Vagina (tissue), 2 donors: ENCODE measurements at places on chromosomes 12 and 14.

- DNase-seq, result no peak
These were observed 698.6 kb upstream of the MDGA2 start for GRCh38 chr14:48373981-48374380.

- DNase-seq, result no peak
These were observed 1666.7 kb upstream of the FLRT2 start for GRCh38 chr14:83863042-83863774.

DNA sequence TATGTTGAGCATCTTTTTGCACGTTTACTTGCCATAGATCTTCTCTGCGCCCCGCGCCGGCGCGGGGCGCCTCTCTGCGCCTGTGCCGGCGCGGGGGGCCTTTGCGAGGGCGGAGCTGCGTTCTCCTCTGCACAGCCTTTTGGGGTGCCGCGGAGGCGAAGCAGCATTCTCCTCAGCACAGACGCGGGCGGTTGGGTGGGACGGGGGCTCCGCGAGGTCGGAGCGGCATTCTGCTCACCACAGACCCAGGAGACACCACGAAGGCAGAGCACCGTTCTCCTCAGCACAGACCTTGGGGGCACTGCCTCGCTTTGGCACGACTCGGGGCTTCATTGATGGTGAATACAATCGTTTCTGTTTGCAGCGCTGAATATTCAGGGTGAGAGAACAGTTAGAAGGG lies 28.5 kb upstream of the ANHX start:
- DNase-seq, result no peak

- DNase-seq, result no peak
These were observed 42.1 kb downstream of the CCDC175 start for GRCh38 chr14:59534361-59534987.

DNA sequence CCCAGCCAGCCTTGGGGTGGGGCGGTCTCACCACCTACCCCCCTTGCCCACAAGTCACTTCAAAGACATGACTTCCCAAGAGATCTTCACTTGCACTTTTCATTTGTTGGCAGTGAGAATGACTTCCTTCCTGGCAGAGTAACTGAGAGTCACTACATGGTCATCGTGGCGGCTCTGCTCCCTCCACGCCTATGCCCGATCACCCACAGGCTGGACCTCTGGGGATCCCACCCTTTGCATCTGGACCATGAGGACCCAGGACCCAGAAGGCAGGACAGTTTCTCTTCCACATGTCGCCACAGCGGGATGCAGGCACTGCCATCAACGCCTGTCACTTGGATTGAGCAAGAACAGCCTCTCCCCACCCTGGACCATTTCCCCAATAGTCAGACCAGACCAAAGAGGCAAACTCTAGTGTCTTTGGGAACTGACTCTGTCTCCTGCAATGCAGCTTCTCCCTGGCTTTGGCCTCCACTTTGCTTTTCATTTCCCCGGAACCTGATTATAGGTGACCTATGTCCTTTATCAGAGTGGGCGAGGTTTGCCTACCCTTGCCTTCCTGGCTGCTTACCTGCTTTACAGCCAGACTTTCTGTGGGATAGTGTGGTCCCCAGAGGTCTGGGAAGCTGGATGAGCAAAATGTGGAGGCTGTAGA lies 3.6 kb downstream of the VDR start:
- no peak for DNase-seq

DNA sequence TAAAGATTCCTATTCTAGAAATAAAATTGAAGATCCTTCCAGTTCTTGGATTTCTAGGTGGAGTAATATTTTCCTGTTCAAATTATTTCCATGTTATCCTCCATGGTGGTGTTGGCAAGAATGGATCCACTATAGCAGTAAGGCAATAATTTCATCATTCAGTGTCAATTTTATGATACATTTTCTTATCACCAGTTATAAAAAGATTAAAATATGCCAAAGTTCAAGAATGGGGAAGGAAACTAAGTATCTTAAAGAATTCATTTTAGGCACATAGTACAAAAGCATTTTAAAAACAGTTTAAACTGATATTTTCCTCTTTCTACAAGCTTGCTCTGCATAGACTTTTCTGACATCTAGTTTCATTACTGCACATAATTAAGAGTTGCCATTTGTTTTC lies 19.1 kb downstream of the SYCP3 start:
- DNase-seq, result no peak

- no peak for DNase-seq
These were observed 42.7 kb downstream of the SSH1 start for GRCh38 chr12:108814462-108815211.

GRCh38 chr14:39673734-39674133 lies 241.5 kb upstream of the FBXO33 start:
- no peak for DNase-seq

- DNase-seq, result no peak
These were observed 272.6 kb downstream of the CCER1 start for GRCh38 chr12:90682398-90682797.

DNA sequence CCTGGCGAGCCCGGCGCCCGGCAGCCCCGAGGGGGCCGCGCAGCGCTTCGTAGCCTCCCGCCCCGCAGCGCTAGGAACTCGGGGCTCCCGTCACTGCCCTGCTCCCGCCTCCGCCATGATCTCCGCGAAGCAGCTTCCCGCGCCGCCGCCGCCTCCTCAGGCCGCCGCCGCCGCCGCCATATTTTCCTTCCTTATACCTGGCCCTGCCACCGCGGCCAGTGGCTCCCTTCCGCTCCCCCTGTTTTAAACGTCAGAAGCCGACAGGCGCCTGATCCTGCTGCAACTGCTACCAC lies 286 bp downstream of the PPP4R3A start:
- DNase-seq, result no peak

GRCh38 chr14:38042322-38042721 lies 165.4 kb upstream of the SSTR1 start:
- DNase-seq, result no peak

GRCh38 chr12:90084018-90084417 lies 375.4 kb upstream of the ATP2B1 start:
- DNase-seq, result no peak

DNA sequence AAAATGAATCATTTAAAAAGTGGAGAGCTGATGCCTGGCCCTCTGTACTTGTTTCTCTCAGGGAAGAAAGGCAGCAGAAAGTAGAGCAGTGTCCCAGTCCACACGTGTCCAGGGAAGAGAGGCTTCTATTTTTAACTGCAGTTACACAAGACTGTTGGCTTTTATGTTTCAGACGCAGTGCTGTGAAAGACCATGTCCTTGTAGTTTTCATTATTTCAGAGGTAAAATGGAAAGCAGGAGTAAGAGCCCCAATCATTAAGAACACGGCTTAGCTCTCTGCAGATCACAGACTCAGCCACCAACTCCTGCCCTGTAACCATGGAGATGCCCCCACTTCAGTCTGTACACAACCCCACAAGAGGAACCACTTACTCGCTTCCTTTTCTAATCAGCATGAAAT lies 336.3 kb downstream of the DAD1 start:
- no peak for DNase-seq

GRCh38 chr14:99756796-99757195 lies 36.4 kb upstream of the EML1 start:
- DNase-seq, result no peak

DNA sequence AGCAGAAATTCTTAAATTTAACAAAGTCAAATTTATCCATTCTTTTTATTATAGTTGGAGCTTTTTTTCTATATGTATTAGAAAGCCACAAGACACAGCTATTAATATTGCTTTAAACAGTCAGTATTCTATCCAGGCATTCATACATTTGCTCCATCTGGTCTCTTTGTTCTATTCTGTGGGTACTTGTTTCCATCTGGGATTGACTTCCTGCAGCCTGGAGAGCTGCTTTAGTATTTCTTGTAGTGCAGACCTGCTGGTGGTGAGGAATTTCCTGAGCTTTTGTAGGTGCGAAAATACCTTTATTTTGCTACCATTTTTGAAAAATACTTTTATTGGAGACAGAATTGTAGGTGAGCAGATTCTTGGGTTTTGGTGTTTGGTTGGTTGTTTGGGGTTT lies 29.0 kb downstream of the CCDC60 start:
- DNase-seq, result no peak

GRCh38 chr12:225012-225411 lies 11.1 kb upstream of the SLC6A12 start:
- no peak for DNase-seq

- DNase-seq, result no peak
These were observed 93.4 kb downstream of the PHLDA1 start for GRCh38 chr12:75938189-75938588.

GRCh38 chr12:99142651-99143050 lies 497.6 kb downstream of the APAF1 start:
- DNase-seq, result no peak

DNA sequence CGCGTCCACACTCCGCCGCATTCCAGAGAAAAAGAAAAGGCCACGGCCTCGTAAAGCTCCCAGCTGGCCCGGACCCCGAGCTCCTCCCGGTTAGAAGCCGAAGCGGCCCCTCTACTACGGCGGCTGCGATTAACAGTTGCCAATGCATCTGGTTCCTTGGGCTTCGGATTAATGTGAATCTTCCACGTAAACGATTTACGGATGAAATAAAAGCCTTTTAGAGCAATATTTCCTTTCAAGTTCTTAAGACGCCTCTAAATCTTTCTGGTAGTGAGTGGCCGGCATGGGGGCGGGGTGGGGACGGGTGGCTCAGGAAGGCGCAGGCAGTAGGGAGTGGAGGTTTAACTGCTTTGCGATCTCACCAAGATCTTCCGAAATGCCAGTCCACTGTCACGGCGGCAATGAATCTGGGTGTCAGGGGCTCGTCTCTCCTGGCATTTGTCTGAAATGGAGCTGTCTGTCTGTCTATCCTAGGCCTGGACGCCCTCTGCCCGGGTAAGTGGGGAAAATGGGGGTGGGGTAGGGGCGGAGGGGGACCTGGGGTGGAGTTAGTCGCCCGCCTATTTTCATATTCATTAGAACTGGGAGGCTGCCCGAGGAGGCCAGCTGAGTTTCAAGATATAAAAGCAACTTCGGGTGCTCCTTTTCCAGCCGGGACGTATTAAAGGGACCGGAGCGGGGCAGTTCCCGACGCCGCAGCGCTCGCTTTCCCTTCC lies 413 bp upstream of the ALX1 start:
- no peak for DNase-seq

- DNase-seq, result no peak
These were observed 237.8 kb upstream of the TBX3 start for GRCh38 chr12:114921781-114922180.

- no peak for DNase-seq
These were observed 204.5 kb upstream of the PRKD1 start for GRCh38 chr14:30132196-30132595.

GRCh38 chr14:103802356-103802755 lies 45.0 kb downstream of the PPP1R13B start:
- no peak for DNase-seq

- no peak for DNase-seq
These were observed 17.8 kb downstream of the CDK2AP1 start for GRCh38 chr12:123253641-123254459.

DNA sequence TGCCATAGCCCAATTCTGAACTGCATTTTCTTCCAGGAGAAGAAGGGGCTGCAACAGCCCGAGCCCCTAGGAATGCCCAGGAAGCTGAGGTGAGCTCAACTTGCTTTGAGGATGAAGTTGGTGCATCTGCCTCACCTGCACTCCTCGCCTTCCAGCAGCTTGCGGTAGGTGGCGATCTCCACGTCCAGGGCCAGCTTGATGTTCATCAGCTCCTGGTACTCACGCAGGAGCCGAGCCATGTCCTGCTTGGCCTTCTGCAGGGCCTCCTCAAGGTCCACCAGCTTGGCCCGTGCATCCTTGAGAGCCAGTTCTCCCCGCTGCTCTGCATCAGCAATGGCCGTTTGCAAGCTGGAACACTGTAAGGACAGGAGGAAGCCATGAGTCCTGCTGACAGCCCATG lies 6.0 kb downstream of the KRT75 start:
- DNase-seq, result no peak

DNA sequence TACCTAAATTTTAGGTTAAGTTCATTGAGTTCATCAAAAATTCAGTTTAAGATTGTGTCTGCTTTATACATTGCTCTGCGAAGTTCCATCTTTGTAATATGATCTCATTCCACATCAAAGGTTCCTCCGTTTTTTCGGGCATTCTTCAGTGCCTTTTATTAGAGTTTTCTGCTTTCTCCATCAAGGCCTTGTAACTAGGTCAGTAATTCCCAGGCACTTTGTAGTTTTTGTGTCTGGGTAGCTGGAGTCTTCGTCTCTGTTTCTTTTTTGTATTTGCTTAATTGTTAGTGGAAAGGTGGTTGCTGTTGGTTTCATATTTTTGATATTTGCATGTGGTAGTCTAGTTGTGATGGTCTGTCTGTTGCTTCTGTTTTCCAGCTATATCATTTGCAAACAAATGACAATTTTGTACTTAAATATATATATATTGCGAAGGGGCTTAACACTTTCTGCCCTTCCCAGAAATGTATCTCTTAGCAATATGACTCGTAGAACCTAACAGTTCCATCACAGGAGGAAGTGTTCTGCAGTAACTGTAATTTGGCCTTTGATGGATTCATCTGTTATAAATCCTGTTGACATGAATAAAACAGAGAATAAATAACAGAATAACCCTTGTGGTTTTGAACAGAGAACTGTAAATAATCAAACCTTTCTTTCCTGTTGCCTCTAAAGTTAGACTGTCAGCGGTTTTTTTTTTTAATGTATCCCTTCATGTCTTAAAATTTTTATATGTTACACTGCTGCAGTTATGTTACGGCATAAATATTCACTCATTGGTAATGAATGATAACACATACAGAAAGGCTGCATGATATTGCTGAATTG lies 88.4 kb upstream of the DYNC1H1 start:
- DNase-seq, result no peak

GRCh38 chr14:68040633-68041369 lies 221.2 kb downstream of the RAD51B start:
- DNase-seq, result no peak

GRCh38 chr12:101044512-101045059 lies 165.5 kb downstream of the SLC5A8 start:
- no peak for DNase-seq

- DNase-seq, result no peak
These were observed 29.9 kb downstream of the ANO4 start for GRCh38 chr12:100824476-100824875.
